ENCODE measurements at places on chromosomes 11 and 22.

DNA sequence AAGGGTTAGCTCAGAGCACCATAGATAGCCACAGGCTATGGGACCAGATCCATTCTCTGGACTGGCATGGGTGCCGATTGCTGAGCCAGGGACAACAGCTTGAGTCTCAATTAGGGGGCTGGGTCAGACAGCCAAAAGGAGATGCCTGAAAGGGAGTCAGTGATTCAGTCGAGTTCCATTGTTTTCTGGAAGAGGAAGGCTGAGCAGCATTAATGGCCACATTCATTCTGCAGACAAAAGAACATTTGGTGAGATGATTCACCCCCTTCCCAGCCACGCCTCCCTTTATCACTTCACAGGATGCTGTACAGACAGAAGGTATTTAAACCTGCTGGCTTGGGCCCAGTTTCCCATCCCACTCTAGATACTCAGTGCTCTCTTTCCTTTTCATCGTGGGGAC is 131.9 kb downstream of the ADAMTS15 start:
- no peak for DNase-seq

DNA sequence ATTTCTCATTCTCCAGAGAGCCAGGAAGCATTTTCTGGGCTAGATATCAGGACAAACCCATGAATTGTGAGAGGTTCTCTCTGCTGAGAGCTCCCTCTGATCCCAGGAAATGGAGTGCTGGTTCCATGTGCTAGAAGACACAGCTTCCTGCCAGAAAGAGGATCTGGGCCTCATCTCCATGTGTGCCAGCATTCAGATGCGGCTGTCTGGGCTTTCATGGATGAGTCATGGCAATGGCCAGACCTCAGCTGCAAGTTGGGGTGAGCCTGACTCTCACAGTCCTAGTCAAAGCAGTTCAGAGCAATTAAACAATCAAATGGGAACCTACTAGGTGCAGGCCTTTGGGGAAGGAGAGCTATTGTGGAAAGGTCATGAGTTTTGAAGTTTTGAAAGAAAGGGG is 82.3 kb upstream of the EED start:
- DNase-seq = no peak

DNA sequence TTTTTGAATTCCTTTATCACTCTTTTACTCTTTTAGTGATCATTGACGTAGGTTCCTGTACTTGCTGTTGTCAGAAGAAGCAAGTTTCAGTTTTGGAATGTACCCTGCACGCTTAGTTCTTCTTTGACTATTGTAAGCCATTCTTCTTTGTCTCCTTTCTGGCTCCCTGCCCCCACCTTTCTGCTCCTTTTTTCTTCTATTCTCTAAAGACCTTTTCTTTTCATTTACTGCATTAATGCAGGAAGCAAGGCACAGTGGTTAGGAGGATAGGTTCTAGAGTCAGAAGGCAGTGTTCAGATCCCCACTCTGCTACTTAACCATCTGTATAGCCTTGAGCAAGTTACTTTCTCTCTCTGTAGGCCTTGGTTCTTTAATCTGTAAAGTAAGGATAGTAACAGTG is 33.7 kb upstream of the RAG2 start:
- DNase-seq = no peak

DNA sequence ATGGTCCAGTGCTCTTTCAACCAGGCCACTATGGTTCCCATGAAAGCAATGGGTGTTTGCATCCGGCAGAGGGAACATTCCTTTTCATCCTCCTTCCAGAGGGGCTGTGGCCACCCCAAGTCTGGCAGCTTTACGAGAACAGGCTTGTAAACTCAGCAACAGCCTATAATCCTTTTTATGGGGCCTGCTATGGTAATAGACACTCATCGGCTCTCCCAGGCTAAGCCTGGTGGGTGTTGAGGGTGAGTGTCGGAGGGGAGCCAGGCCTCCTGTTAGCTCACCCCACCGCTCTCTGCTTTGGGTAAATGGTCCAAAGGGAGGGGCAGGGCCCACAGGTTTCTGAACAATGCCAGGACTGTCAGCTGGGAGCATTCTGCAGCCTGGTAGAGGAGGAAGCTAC is 111.6 kb upstream of the CD82 start:
- DNase-seq = no peak

GRCh38 chr11:120597250-120598215 is 86.0 kb downstream of the GRIK4 start:
- DNase-seq = no peak

DNA sequence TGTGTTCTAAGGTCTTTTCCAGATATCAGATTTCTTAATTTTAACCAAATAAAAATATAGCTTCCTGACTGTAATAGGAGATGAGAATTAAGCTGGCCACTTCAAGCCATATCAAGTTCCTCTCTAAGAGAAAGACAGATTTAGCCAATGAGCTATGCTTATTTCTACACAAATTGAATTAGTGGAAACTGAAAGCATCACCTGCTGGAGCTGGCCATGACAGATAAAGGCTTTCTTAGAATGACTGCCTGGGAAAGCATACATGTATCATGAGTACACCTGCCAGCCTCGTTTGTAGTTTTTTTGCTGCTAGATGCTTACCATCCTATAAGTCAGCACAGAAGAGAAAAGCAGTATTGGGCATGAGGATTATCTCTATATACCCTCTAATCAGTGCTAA is 53.5 kb upstream of the DBX1 start:
- no peak for DNase-seq

DNA sequence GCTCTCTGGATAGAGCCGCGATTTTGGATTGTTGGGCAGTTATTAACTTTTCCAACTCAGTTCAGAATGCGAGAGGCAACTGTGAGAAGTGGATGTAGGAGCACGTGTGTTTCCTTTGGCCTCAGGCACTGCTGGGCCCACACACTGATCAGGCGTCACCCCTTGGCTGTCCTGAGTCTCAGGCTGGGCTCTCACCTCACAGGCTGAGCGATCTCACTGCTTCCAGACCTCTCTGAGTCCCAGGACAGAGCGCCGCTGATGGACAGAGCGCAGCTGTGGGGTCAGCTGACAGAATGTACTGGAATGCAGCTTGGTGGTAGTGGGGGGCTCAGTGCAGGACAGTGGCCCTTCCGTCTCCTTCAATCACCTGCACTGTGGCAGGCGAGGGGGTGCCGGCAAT is 516.2 kb downstream of the TBC1D22A start:
- DNase-seq = no peak

GRCh38 chr11:124114942-124115781 is at the start of gene VWA5A:
VWA5A (plus strand) TSS chr11:124115450; CDS start chr11:124117512, 2,062 bp downstream.
- DNase-seq = peak; percentile 79

GRCh38 chr11:17578296-17578695 is 31.2 kb downstream of the OTOG start:
- DNase-seq = no peak

- no peak for DNase-seq
Observed at GRCh38 chr11:101444164-101444563, 139.6 kb downstream of the TRPC6 start.

GRCh38 chr11:132028380-132029240 is 658.2 kb downstream of the NTM start:
- peak; percentile 4 for DNase-seq

DNA sequence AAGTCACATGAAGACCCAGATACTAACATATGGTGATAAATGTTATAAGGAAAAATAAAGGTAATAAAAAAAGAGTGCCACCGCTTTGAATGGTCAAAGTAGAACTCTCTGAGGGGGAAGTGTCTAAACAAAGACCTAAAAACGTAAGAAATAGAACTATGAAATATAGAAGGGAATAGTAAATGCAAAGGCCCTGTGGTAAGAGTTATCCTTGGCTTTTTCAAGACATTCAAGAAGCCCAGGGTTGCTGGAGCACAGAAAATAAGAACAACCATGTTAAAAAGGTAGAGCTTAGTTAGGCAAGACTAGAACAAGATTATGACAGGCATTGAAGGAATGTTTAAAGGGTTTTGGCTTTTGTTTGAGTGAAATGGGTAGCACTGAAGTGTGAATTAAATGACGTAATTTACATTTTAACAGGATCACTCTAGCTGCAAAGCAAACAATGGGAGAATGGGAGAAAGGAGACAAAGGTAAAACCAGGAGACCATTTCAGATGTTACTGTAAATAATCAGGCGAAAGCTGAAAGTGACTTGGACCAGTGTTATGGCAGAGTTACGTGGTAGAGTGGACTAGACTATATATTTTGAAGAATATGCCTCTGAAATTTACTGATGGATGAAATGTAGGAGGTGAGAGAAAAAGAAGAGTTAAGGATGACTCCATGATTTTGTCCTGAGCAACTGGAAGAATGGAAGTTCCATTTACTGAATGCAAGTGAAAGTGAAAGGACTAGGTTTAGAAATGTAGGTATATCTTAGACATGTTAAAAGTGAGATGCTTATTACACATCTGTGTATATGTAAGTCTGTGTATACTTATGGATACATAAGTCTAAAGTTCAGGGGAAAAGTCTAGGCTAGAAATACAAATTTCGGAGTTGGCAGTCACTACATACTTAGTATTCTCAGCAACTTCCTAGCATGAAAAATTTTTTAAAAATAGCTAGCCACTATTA is 28.5 kb downstream of the BTBD10 start:
- DNase-seq = no peak

DNA sequence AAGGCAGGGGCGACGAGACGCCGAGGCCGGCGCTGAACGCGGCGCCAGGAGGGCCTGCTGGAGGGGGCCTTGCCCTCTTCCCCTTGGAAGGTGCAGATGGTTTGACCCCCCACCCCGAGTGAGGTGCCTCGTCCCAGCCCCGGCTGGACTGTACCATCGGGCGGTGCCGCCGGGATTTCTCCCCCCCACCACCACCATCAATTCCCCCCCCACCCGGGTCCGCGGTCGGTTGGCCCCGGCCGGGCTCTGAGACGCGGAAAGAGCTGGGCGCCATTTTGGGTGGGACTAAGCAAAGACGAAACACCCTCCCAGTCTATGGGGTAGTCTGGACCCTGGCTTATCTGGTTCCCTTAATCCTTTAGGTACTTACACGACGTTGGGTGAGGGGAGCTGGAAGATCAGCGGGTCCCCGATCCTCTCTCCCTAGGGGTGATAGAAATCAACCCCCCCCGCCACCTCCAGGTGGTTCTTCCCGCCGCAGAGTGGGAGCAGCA is at the start of gene PRDM10:
Gene PRDM10, minus strand, starts transcription at position 484 of the 494 bp plus-strand sequence. CDS start 41,871 bp downstream, outside the sequence.
- DNase-seq = peak; percentile 96

- peak; percentile 64 for DNase-seq
Observed at GRCh38 chr22:26592421-26592891, 2.5 kb upstream of the TPST2 start.

GRCh38 chr22:40401532-40401931 is 31.1 kb downstream of the SGSM3 start:
- peak; percentile 69 for DNase-seq

GRCh38 chr22:40041366-40042137 is 46.8 kb downstream of the FAM83F start:
- no peak for DNase-seq

- no peak for DNase-seq
Observed at GRCh38 chr22:27594474-27595134, 207.0 kb downstream of the MN1 start.

GRCh38 chr22:23225724-23226496 is 45.6 kb downstream of the BCR start:
- peak; percentile 52 for DNase-seq

DNA sequence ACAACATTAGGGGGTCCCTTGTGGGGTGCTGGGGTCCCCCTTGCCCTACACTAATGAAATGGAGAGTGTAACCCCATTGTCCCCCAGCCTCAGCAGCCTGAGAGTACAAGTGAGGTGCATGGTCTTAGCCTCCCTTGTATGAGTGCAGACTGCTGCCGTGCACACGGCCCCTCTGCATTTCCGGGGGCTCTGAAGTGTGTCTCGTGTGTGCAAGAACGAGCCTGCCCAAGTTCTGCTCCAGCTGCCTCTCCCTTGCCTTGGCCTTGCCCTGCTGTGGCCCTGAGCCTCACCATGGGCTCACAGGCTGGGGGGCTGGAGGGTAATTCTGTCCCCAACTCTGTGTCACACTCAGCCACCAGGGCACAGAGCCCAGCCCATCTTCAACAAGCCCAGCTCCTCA is 5.2 kb upstream of the EHD1 start:
- DNase-seq = no peak

DNA sequence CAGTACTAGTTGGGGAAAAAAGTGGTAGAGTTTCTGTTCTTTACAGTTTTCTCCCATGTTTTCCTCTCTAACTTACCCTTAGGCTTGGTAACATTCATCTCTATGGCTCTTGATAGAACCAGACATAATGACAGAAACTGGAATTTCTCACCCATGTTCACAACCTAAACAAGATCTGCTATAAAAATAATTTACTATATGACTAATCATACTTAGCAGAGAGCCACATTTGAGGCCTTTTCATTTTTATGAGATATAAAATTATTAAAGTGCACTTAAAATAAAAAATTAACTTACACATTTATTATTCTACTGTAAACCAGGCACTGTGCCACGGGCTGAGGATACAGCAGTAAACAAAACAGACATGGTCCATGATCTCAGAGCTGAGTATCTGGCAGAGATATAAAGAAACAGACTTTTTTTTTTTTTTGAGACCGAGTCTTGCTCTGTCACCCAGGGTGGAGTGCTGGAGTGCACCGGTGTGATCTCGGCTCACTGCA is 98.1 kb downstream of the GAB2 start:
- no peak for DNase-seq

GRCh38 chr11:47216121-47216798 is 1.5 kb downstream of the DDB2 start:
- DNase-seq = peak; percentile 41

- DNase-seq = no peak
Observed at GRCh38 chr11:33375688-33376311, 118.6 kb downstream of the HIPK3 start.

- DNase-seq = no peak
Observed at GRCh38 chr22:28358312-28358711, 321.3 kb downstream of the TTC28 start.
